ENCODE measurements at places on chromosomes 4 and X. TPM values are rescaled to one million over a fixed set of nuclear protein-coding genes. Genes with fewer than 3 reads are reported as not detected.

Gene SYNPO2
- total RNA-seq: 0.18 TPM

Gene FAT1
- total RNA-seq: not detected

Gene PLXNB3
- total RNA-seq: 3.2 TPM

- DNase-seq: no peak
Measured at GRCh38 chr4:97762115-97762512, 381.2 kb downstream of the STPG2 start.

DNA sequence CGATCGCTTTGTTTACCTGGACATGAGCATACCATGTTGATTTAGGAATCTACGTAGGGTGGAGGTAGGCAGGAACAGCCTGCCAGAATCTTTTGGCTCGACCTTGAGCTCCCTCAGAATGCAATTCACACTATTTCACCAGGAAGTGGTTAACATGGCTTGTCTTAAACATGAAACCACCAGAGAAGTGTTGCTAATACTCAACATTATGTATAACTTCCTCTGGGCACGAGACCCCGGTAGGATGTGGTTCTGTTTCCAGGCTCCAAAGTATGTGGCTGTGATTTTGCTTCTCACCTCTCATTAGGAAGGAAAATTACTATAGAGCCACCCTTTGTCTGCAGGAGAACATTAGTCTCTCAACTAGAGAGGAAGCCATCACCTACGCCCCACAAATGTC is 59.0 kb upstream of the VCX3B start:
- no peak for DNase-seq

DNA sequence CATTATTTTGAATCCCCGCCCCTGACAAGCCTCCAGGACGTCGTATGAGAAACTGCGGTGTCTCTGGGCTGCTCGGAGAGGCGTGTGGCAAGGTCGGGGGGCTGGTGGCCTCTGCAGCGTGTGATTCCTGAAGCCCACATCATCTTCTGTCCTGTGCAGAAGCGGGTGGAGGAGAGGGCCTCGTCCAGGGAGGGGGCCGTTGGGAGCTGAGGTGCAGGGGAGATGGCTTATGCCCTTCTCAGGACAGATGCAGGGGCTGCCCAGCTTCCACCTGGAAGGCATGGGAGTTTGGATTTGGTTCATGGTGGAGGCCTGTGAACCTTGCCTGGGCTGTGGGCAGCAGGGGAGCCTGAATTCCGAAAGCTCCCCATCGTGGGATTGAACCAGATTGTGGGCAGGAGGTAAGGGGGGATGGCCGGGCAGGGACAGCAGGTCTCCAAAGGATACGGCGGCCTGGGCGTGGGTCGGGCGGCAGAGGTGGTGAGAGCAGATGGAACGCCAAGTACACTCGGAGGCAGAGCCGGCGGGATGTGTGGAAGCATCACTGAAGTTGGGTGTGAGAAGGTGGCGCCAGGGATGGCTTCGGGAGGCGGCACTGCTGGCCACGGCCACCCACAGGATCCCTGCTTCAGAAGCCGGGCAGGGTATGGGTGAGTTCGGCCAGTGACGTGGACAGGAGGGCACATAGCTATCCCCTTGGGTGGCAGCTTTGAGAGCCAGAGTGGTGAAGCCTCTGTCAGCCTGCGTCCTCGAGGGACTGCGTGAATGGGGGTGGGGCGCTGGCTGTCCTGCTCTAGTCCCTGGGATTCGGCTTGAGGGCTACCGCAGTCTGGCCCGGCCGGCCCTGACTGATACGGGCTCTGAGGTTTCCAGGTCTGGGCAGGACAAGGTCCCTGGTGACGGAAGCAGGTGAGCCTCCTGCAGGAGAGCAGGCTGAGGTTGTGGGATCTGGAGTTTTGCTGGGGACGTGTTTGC is 76.3 kb upstream of the ADRA2C start:
- no peak for DNase-seq

- DNase-seq: no peak
Measured at GRCh38 chr4:90145319-90145718, 18.1 kb downstream of the CCSER1 start.

DNA sequence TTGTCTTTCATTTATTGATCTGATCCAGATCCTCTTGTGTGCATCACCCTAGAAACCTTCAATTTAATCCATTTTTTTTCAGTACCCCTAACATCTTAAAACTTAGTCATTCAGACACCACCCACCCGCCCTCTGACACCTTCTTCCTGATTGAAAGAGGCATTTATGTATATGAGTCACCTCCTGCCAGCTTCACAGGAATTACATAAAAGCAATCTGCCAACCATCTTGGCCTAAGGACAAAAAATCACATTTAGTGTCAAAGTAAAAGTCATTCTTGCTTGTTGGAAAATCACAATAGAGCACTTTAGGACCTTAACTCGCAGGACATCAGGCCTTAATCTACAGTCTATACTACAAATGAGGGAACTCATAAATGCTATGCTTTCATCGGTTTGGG is 52.1 kb downstream of the NDST3 start:
- DNase-seq: no peak

GRCh38 chr4:169854090-169854489 is 96.3 kb upstream of the HPF1 start:
- no peak for DNase-seq
